Right lobe of liver (tissue), 6 donors: ENCODE measurements at places on chromosomes 5 and 9.

DNA sequence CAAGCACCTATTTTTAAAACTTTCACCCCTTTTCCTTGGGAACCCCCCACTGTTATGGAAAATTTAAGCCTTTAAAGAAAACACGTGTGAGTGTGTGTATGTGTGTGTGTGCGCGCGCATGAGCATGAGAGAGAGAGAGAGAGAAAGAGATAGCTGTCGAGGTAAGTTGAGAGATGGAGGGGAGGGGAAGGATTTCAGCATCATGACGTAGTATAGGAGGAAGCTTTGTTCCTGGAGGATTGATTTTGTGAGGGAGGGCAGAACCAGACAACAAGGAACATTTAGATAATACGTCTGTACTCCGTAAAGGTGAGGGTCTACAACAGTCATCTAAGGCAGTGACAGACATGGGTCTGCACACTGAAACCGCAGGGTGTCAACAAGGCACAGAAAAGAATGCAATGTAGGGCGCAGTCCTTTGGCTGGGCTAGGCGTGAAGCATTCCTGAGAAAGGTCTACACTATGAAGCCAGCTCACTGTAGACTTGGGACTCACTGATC, 227.7 kb downstream of the SMARCA2 start:
- DNase-seq = no peak

DNA sequence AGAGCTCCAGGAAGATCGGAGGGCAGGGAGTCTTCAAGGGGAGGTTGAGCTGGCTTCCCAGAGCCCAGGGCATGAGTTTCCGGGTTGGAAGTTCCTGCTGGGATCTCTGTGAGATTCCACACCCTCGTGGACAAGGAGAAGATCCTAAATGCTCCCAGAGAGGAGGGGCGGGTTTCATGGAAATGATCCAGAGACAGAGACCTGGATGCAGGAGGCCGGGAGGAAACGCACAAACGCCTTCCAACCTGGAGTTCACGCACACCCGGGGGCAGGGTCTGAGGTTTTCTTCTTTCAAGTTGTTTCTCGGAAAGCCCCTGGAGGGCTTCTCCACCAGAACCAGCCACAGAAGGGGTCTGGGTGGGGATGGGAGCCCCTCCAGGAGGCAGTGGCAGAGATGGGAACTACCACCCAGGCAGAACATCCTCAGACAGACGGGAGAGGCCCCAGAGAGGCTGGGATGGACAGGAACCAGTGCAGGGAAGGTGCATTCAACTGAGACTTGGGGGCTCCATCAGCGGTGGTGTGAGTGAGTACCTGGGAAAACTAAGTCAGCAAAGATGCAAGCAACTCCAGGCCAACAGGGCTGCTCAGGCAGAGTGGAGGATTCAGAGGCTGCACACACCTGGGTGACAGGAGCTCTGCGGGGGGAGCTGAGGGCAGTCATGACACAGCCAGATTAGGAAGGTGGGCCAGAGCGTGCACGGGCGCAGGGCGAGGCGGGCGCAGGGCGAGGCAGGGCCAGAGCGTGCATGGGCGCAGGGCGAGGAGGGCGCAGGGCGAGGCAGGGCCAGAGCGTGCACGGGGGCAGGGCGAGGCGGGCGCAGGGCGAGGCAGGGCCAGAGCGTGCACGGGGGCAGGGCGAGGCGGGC, 52.1 kb upstream of the EXOC3 start:
- no peak for DNase-seq

- no peak for DNase-seq
Observed at GRCh38 chr5:158769696-158770095, 330.0 kb downstream of the EBF1 start.

- no peak for DNase-seq
Observed at GRCh38 chr5:143826951-143827444, 15.0 kb downstream of the HMHB1 start.

GRCh38 chr5:115571441-115571878, 26.9 kb upstream of the FEM1C start:
- DNase-seq = no peak

GRCh38 chr5:18305288-18305924, 671.1 kb downstream of the TAF11L14 start:
- DNase-seq = no peak

DNA sequence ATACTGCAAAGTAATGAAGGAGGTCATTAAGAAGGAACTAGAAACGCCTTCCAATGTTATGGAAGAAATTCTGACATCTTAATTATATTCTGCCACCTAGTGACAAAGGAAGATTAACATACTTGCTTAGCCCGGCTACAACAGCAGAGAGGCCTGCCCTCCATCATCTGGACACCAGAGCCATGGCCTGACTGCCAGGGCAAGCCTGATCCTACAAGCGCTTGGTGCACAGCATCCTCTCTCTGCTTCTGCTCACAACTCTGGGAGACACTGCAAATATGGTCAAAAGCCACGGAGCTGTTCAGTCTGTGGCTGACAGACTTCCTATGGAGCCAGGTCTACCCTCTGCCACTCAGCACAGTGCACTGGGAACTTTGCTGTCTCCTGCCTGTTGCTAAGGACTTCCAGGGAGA, 87.3 kb upstream of the SLC44A1 start:
- peak; percentile 69 for DNase-seq

DNA sequence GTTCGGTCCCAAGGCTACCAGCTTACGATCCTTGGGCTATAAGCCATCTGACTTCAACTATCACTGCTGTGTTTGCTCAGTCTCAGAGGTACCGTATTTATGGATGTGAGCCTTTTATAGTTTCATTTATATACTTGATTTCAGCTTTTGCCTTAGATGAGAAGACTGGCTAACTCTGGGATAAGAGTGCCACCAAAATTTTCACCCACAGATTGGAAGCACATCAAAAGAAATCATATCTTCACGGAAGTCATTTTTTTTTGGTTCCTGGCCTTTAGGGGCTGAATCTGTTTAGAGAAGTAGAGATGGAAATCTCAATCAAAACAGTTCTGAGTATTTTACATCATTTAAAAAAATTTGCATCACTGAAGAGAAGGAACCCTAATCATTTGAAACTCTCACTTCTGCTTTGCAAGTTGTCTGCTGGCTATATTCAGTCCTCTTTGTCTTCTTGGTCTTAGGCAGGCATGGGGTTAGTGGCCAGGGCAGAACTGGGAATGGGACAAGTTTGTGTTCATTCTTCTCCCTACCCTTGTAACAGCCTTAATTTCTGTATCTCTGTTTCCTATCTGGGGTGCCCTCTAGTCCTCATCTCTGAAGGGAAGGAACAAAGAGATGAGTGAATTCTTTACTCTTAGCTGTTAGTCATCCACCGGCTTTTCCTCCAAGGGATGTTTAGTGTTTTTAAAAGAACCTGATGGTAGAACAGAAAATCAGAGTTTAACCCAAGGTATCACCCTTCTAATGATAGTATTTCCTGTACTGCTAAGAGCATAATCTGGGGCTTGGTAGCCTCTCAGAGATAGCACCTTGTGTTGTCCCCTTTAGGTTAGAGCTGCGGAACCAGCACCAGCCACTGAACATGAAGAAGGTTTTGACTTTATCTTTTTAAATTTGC, 14.1 kb upstream of the TNFAIP8 start:
- DNase-seq = no peak

DNA sequence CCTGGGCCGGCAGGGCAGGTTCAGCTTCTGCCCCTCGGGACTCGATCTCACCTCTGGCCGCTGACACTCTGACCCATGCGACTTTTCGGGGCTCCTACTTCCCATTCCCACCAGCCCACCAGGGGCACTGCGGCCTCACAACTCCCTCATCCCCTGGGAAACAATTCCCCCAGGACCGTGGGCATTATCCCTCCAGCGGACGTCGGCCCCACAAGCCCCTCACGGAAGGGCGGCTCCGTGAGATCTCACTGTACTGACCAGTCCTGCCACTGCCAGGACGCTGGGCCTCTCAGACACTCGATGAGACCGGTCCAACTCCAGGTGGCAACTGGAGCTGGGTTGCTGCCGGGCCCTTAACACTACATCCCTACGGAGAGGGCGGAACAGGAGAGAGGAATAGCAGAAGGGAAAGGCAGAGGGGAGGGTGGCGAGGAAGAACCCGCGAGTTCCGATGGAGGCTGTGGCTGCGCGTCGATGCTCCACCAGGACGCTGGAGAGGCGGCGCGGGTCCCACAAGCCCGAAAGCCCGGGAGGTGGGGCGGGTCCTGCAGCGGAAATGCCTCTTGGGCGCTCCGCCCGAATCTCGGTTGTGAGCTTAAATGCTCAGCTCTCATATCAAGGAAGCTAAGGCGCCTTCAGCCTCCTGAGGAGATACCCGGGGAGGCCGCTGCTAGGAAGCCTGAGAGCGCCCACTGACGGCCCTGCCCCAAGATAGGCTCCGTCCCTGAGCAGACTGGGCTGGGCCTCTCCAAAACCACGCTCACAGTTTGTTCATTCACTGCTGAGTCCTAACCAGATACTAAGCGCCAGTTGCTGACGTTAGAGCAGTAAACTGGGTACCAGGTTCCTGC, 36.3 kb downstream of the VCP start:
- no peak for DNase-seq

GRCh38 chr9:114213566-114213965, 58.2 kb downstream of the COL27A1 start:
- DNase-seq = no peak

- DNase-seq = no peak
Observed at GRCh38 chr9:444528-444927, 229.9 kb downstream of the DOCK8 start.

GRCh38 chr9:105921057-105921726, 226.9 kb downstream of the TMEM38B start:
- no peak for DNase-seq
